Myocyte (in vitro differentiated cells): ENCODE measurements at places on chromosomes 5 and 9. TPM values are rescaled to one million over a fixed set of nuclear protein-coding genes. Genes with fewer than 3 reads are reported as not detected.

The LCN1 gene
- not detected in 2 replicates for total RNA-seq

The ATOX1 gene
- 43.8 and 55.9 TPM in 2 replicates for total RNA-seq

The XRCC4 gene
- 26.5 and 27.0 TPM in 2 replicates for total RNA-seq

The HTR1A gene
- total RNA-seq, result not detected in 2 replicates

GRCh38 chr5:17056141-17056631, 120.1 kb upstream of the MYO10 start:
- DNase-seq, result peak; percentile 55

- DNase-seq, result no peak
These were observed 970.2 kb upstream of the COX7C start for GRCh38 chr5:85647349-85648127.

DNA sequence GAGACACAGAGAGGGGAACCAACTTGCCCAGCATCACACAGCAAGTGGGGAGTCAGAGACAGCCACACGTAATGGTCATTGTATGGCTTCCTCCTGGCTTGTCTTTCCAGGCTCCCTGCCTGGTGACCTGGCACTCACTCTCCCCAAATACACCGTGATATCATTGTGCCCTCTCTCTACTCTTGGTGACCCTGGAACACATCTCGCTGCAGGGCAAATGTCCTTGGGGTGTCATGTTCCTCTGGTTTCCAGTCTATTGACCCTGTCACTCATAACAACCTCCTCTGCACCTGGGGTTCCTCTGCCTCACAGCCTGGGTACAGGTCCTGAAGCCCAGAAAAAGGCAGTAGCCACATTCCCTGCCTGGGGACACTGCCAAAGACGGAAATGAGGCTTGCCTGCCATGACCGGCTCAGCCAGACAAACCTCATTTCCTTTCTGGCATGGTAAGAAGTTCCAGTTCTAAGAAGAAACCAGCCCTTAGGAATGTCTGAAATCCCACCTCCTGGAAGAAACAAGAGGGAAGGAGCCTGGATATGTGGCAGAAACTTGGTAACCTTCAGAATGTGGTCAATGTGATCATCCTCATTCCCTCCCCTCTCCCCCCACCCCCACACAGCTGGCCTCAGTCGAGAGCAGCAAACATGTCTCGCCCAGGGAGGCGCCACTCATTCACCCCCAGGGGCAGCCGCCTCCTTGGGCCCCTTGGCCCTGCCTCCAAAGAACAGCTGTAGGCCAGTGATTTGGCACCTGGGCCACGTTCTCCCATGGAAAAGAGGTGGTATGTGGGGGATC, 30.6 kb upstream of the SMU1 start:
- DNase-seq, result peak; percentile 84

DNA sequence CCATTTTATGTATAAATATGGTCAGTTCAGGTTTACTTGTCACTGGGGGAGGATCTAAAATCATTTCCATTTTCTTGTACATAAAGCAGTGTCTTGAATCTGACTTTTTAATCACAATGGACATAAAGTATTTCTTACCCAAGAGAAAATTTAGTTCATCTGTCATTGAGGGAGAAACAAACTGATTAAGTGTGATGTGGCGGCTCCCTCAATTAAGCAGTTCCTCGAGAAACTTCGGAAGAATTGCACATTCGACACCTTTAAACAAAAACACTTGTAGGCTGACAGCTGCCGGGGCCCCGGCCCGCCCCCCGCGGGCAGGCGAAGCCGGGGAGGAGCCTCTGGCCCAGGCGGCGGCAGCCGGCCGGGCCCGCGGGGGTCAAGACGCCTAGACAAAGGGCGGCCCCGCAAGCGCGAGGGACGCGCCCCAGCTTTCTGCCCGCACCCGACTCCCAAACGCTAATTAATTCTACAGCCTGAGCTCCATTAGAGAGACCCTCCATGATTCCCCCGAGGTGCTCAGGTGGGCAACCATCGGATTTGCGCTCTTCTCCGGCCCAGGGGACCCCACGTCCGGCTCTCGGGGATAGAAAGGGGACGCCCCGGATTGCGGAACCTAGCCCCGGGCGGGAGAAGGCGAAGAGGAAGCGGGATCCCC, 750 bp downstream of the TRIM36 start:
- peak; percentile 42 for DNase-seq

- DNase-seq, result no peak
These were observed 41.6 kb upstream of the ZBTB43 start for GRCh38 chr9:126763130-126763764.

DNA sequence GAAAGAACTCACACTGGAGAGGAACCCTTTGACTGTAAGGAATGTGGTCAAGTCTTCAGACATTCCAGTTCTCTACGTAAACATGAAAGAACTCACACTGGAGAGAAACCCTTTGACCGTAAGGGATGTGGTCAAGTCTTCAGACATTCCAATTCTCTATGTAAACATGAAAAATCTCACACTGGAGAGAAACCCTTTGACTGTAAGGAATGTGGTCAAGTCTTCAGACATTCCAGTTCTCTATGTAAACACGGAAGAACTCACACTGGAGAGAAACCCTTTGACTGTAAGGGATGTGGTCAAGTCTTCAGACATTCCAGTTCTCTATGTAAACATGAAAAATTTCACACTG, 32.6 kb downstream of the MAPK9 start:
- no peak for DNase-seq

DNA sequence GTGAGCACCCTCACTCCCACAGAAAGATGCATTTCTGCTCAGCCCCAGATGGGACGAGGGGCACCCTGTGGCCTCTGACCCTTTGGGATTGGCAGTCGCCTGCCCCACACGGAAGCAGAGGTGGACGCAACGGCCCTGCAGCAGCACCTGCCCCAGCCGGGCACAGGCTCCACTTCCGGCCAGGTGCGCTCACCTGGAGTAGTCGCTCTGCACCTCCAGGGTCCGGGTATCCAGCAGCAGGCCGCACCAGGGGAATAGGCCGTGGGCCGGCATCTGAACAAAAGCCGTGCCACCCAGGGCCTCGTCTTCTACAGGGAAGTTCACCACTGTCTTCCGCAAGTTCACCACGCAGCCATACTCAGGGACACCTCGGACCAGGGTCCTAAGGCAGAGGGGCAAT, 30.7 kb downstream of the TERT start:
- no peak for DNase-seq

- no peak for DNase-seq
These were observed 51.4 kb downstream of the RFK start for GRCh38 chr9:76342858-76343257.

- DNase-seq, result no peak
These were observed 199.9 kb downstream of the EBF1 start for GRCh38 chr5:158899792-158900191.
